Stimulated activated CD8-positive, alpha-beta memory T cell treated with anti-CD3 and anti-CD28 coated beads, Interleukin-2, amount 100 ng/mL, for 1 hour (primary cell): ENCODE measurements at places on chromosomes 5 and 9.

DNA sequence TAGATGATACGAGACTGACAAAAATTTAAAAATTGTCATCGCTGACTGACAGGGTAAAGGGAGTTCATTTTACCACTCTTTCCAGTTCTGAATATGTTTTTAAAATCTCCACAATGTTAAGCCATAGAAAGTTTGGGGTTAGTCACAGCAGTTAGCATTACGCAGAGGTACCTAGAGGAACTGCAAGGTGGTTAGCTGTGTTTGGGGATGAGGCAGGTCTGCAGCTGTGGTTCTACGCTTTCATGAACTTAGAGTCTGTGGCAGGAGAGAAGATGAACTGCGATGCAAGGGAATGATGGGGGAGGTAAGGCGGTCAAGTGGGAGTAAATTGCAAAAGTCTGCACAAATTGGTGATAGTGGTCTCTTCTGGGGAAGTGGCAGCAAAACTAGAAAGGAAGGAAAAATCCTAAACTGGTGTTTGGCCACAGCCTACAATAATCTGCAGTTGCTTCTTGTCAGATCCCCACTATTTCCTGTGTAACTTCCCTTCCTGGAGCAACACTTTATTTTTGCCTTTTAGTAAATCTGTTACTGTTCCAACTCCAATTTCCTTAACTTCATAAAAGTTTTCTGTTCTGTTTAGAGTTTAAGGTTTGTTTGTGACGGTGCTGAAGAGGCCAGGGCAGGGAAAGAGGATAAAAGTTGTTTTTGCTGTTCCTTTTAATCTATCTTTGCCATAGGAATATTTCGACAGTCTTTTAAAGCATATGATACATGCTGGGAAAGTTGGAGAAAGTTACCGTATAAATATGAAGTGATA is 38.6 kb upstream of the SNX2 start:
- DNase-seq: no peak

DNA sequence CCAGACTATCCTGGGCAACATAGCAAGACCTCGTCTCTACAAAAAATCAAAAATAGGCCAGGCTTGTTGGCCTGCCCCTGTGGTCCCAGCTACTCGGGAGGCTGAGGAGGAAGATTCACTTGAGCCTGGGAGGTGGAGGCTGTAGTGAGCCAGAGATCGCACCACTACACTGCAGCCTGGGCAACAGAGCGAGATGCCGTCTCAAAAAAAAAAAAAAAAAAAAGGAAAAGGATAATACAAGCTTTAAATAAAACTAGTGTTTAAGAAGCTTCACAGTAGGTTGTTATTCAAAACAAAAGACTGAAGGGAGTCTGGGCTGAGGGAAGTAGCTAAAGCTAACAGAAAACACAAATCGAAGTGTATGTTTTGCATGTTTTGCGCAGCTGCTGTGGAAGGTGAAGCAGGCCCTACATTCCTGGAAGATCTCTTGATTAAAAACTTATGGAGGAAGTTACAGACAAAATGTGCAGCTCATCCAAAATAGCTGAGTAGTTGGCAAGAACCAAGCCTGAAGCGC is 581 bp upstream of the C9orf40 start:
- DNase-seq: no peak

- no peak for DNase-seq
These were observed 72.2 kb downstream of the LHFPL2 start for GRCh38 chr5:78576376-78576775.

GRCh38 chr9:121499427-121500164 is at the start of gene GGTA1:
Gene GGTA1 (minus strand): TSS chr9:121499844. CDS start chr9:121467922, 31,922 bp downstream.
- DNase-seq: no peak

- no peak for DNase-seq
These were observed 65.4 kb downstream of the ZNF618 start for GRCh38 chr9:113941526-113941925.

- no peak for DNase-seq
These were observed 281.9 kb upstream of the ANKRD55 start for GRCh38 chr5:56515011-56515410.

DNA sequence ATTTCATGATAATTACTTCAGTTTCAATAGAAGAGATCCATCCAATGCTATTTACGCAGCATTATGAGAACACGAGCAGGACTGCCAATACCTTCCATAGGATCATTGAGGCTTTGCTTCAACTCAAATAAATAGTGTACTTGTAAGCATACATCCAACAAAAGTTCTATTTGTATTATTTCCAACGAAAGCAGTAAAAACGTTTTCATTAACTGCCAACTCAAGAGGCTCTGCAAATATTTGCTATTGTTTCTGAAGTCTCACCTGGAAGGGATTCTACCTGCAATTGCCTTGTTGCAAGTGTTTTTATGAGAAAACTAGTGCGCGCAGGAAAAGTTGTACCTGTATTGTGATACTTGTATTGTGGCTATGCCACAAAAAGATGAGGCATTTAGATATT is 11.0 kb upstream of the GNPDA1 start:
- no peak for DNase-seq

DNA sequence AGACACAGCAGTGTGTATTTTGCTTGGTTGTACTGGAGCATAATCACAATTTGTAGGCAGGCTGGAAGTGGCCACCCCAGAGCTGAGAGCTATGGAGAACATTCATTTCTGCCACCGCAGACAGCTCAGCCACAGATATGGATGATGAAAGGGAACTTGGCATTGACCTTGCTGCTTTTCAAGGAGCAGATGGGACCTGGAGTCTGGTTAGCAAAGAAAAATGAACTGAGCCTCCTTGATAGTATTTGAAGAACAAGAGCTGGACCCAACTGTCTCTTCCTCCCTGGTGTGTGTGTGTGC is 395.2 kb upstream of the ZNF462 start:
- no peak for DNase-seq

DNA sequence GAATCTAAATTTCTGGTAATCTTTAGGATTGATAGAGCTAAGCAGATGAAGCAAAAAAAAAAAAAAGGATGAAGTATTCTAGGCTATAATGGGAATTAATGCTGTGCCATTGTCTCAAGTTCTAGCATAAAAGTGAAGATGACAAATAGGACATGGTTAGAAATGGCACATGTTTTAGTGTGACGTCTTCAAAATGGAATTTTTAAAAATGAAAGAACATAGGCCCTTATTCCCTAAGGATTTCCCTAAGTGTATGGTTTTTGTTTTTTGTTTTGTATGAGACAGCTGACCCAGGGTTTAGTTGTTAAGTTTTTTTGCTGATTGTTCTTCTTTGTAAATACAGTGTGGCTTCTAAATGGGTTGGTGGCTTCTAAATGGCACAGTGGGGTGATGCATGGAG is 7.1 kb downstream of the TLE4 start:
- DNase-seq: no peak

DNA sequence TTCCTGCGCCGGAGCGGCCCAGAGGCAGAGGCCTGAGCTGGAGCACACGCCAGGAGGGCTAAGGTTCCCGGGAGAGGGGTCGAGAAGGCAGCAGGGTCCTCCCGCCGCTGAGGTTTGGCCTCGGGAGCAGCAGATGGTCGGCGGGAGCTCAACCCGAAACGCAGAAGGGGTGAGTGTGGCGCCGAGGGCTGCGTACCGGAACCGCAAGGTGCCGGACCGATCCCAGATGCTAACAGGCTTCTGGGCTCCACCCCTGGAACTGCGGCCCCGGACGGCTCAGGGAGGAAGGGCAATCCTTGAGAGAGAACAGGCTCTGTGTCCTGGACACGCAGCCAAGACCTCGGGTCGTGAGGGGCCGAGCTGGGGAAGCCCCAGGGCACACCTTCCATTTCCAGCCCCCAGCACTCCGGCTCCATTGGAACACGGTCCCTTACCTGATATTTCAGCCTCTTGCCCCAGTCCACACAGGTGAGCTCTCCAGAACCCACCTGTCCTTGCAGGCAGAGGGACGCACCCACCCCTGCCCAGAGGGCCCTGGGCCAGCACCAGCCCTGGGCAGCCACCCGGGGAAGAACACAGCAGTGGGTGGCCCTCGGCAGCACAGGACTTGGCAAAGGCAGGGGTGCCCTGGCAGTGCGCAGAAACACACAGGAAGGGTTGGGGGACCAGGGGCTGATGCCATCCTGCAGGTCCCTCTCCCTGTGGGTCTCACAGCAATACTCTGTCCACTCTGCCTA is 1.4 kb downstream of the LHX3 start:
- no peak for DNase-seq

DNA sequence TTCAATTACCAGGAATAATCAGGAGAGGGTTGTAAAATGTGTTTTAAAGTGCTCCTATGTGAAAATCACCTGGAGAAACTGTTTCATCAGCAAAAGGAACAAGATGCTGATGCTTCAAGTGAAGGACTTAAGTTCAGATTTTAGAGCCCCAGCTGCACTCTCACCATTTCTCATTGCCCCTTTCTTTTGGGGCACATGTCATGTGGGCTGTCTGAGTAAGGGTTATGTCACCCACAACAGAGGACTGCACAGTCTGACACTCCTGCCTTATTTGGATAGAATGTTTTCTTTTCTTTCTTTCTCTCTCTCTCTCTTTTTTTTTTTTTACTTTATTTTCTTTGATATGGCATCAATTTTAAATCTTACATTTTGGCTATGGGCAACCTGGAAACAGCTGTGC is 204.1 kb upstream of the EFNA5 start:
- no peak for DNase-seq

GRCh38 chr5:41686767-41687166 is 176.4 kb upstream of the PLCXD3 start:
- no peak for DNase-seq

GRCh38 chr9:110334871-110335270 is 2.8 kb downstream of the TXNDC8 start:
- no peak for DNase-seq

DNA sequence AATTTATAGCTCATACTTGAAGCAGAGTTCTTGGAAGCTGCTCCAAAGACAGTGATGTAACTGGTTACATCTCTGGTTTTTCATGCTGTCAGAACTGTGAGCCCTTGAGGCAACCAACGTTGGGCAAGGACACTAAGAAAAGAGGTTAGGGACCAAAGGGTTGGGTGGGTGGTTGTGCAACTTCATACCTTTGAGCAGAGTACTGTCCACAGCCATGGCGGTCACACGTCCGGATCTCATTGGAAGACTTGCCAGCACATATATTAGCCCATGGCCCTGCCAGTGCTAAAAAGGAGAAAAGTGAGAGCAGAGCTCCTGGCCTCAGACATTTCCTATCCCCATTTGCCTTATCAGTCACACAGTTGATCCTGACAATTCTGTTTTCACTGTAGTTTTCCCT is 2.1 kb downstream of the LECT2 start:
- DNase-seq: no peak

- DNase-seq: no peak
These were observed 136.9 kb downstream of the SIL1 start for GRCh38 chr5:139061274-139061673.

DNA sequence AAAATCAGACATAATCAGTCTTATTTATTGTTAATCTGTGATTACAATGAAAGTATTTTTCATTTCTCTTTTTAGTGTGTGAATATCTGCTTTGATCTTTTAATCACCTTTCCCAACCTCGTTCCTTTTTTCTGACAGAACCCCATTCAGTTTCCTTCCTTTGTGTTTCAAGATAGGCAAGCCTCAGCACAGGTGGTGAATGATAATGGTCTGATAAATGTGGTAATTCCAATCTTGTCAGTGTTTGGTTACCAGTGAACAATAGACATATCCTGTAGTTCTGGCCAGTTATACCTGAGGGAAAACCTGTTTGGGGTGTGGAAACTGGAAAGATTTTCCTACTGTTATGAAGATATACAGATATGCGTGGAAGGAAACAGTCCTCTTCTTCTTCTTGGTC is 13.5 kb downstream of the STX17 start:
- no peak for DNase-seq

GRCh38 chr9:109072133-109072692 is 47.5 kb downstream of the TMEM245 start:
- DNase-seq: no peak

GRCh38 chr5:177446200-177447065 is at the start of gene PRR7:
Gene PRR7 (plus strand): TSS chr5:177446814. CDS start chr5:177455068, 8,254 bp downstream.
- DNase-seq: peak; percentile 59

DNA sequence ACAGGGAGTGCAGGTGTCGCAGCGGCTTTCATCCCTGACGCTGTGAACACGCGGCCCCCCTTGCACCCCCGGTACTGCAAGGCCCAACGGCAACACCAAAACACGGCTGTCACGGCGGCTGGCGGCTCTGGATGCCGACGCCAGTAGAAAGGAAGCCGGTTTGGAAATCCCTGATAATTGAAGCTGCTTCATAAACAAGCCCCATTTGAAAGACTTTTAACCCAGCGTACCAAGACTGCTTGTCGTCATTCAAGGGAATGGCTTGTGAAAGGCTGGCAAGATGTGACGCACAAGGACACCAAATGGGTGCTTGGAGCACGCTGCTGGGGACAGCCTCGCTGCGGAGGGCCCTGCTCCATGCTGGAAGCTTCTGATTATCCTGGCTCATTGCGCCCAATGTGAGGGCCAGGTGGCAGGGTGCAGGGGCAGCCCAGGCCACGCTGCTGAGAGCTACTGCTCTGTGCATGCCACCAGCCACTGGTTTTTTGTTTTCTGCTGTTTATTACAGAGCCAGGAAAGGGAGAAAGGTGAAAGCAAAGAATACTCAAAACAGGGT is 63.1 kb downstream of the GTF3C4 start:
- DNase-seq: no peak

DNA sequence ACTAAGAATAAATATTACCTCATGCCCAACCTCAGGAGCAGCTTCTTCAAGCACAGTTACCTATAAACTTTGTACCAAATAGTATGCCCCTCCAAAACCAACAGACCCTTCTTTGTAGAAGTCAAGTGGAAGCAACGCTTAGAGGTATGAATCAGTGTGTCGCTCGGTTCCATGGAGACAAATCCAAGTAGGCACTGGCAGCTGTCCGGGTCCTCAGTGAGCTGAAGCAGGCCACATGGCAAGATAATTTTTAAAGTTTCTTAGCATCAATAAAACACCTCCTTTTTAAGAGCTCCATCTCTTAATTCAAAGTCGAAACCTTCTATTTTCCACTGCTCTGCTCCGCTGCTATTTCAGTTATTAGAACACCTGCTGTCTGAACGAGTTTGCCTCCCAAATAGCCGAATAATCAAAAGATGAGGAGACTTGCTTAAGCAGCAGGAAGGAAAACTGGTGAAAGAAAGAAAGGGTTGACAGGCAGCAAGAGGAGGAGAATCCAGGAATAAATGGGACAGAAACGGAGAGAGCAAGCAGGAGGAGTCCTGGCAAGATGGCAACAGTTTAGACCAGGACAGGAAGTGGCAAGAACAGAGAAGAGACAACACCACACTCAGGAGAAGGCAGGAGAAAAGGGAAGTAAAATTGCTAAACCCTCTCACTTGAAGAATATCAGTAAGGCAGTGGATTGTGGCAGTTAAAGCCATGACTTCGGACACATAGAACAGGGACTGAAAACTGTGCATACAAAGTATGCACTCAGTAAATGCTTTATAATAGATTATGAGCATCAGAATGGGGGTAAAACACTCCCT is 65.0 kb downstream of the PPP2R2B start:
- DNase-seq: no peak

DNA sequence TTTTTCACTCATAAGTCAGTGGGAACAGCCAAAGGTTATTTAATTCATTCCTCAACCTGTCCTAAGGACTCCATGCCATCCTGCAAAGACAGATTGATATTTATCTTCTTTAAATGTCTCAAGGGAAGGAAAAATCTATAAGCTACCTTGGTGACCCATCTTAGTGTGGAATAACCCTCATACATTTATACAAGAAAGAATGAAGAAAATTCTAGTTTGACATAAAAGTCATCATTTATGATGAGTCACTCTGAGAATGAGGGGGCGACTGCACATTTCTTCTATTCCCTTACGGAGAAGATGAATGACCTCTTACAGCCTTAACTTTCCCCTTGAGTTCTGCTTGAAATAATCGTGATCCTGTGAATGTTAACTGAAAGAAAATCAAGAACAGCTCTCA is 26.8 kb upstream of the NUDT12 start:
- DNase-seq: no peak
